Esophagus squamous epithelium (tissue), 5 donors: ENCODE measurements at places on chromosomes 5 and 9. TPM values are rescaled to one million over a fixed set of nuclear protein-coding genes. Genes with fewer than 3 reads are reported as not detected.

Gene CRAT
- 25.3 TPM for total RNA-seq

Gene PLAC8L1
- total RNA-seq, result not detected

Gene NEUROG1
- not detected for total RNA-seq

Gene CCDC112
- total RNA-seq, result 4.7 TPM

Gene ANKRD18A
- 1.9 TPM for total RNA-seq

Gene ZNF454
- not detected for total RNA-seq
